Smooth muscle cell of the coronary artery (primary cell): ENCODE measurements at places on chromosomes 5 and 9. TPM values are rescaled to one million over a fixed set of nuclear protein-coding genes. Genes with fewer than 3 reads are reported as not detected.

The C5orf52 gene
- total RNA-seq: not detected in 2 replicates

The PCDHGA9 gene
- total RNA-seq: 1.7 and 2.8 TPM in 2 replicates

The PLPPR1 gene
- not detected in 2 replicates for total RNA-seq

The FBLL1 gene
- total RNA-seq: 0.15 and 3.0 TPM in 2 replicates

The PDCD1LG2 gene
- total RNA-seq: 4.3 and 6.6 TPM in 2 replicates

The TAF11L5 gene
- total RNA-seq: not detected in 2 replicates

The GARNL3 gene
- total RNA-seq: 2.6 and 4.8 TPM in 2 replicates

The NMUR2 gene
- total RNA-seq: not detected in 2 replicates

The CTSL gene
- 97.5 and 3,757 TPM in 2 replicates for total RNA-seq

The STPG3 gene
- not detected in 2 replicates for total RNA-seq

The ADAMTSL1 gene
- total RNA-seq: 14.5 and 51.2 TPM in 2 replicates

The IFNA13 gene
- not detected in 2 replicates for total RNA-seq

The SLC34A1 gene
- total RNA-seq: not detected in 2 replicates

The FAM221B gene
- total RNA-seq: not detected in 2 replicates

The FGD3 gene
- not detected in 2 replicates for total RNA-seq

The JAKMIP2 gene
- 0.15 TPM in 1 of 2 replicates, not detected in the other for total RNA-seq

The HEMGN gene
- total RNA-seq: not detected in 2 replicates
